GM12878 (cell line): ENCODE measurements at places on chromosomes 1 and 21.

GRCh38 chr1:179251675-179252074 is 22.2 kb upstream of the ABL2 start:
- no peaks in the 10 kb centered on the region for H3K4me1 ChIP-seq
- no peaks in the 10 kb centered on the region for H3K36me3 ChIP-seq
- DNase-seq = no peak
- no peaks in the 10 kb centered on the region for H3K27me3 ChIP-seq
- H3K27ac ChIP-seq = no peak overlapping the region

DNA sequence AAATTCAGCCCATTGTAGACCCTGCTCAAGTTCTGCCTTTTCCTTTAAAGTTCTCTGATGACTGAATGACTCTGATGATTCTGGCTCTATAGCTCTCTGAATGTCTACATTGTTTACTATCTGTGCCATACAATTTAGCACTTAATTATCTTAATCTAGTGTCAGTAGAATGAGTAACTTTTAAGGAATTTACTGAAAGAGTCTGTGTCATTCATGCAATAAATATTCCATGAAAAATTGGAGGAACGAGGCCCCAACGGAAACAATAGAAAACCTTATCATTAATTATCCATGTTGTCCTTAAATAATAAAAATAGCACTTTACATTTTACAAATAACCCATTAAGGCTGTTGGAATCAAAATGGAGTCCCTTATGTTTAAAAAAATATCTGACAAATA is 77.8 kb downstream of the SLC44A5 start:
- H3K36me3 ChIP-seq = no peaks in the 10 kb centered on the region
- H3K4me3 ChIP-seq = no peak overlapping the region
- H3K4me1 ChIP-seq = no peaks in the 10 kb centered on the region
- no peak for DNase-seq
- H3K27me3 ChIP-seq = no peaks in the 10 kb centered on the region
- H3K27ac ChIP-seq = no peak overlapping the region

- H3K4me1 ChIP-seq = peaks cover 16% of the 10 kb centered on the region
- H3K4me3 ChIP-seq = no peak overlapping the region
- H3K36me3 ChIP-seq = no peaks in the 10 kb centered on the region
- no peak overlapping the region for H3K27ac ChIP-seq
- no peak for DNase-seq
- H3K27me3 ChIP-seq = no peaks in the 10 kb centered on the region
Measured at GRCh38 chr1:45329445-45329844, 2.8 kb downstream of the HPDL start.

DNA sequence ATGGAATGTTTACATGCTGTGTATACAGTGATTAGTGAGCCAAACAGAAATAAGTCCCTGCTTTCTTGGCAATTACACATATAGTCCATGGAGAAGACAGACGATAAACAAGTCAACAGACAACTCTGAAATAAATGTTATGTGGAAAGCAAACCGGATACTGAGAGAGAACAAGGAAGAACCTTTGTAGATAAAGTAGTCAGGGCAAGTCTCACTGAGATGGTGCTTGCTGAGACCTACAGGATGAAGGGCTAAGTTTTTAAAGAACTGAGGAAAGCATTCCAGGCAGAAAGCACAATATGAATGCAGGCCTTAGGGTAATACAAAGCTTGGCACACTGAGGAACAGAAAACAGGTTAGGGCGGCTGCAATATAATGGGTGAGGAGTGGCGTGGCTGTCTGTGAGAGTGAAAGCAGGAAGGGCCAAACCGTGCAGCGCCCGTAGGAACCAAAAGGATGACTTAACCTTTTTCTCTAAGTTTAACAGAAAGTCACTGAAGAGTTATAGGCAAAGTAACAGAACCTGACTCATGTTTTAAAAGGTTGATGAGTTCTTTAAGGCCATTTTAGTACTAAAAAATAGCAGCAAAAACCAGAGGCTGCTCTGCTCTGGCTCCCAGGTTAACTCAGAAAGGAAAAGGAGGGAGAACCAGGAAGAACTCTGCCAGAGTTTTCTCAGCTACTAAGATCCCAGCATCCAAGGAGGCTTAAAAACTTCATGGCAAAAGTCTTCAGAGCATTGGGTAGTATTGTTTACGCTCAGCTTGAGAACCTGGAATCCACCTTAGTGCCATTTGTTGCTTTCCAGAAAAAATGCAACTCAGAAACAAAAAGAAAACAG is 8.7 kb upstream of the TTF2 start:
- peaks cover 13% of the 10 kb centered on the region for H3K4me1 ChIP-seq
- H3K4me3 ChIP-seq = peak overlapping the region; percentile 61; the same call in 1 of the 2 replicates
- no peaks in the 10 kb centered on the region for H3K36me3 ChIP-seq
- peak overlapping the region; percentile 89 for H3K27ac ChIP-seq
- no peaks in the 10 kb centered on the region for H3K27me3 ChIP-seq

DNA sequence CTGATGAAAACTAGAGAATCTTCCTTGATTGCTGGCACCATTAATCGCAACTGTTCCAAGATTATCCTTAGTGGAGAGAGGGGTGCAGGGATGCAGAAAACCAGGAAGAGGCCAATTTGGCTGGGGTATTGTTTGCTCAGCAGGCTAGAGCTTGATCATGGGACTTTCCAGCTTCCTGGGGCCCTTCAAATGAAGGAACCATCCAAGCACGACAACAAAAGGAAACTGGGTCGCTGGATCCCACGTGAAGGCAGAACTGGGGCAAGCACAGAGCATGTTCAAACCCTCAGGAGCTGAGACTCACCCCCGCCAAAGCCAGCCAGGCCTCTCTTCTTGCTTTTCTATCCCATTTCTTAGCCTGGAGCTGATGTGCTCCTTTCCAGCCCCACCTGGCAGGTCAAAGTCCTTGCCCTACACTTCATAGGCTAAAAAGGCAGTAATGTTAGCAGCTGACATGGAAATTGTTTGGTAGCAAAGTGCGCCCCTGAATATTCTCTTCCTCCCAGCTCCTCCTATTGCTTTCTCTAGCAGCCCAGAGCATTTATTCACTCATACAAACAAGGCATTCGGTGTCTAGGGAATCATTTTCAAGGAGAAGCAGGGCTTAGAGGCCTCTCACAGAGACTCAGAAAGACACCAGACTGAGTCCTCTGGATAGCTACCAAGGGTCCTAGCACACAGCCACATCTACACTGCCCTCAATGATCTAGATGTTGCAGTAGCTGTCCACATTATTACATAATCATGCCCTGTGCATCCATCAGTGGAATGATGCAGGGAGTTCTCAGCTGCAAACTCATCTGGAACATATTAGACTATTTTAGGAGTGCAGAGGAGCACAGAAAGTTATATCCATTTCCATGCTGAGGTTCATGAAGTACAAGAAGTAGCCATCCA is 11.5 kb downstream of the KCNA2 start:
- H3K4me1 ChIP-seq = peaks cover 10% of the 10 kb centered on the region
- H3K27ac ChIP-seq = no peak overlapping the region
- no peaks in the 10 kb centered on the region for H3K27me3 ChIP-seq
- no peak overlapping the region for H3K4me3 ChIP-seq
- DNase-seq = no peak

DNA sequence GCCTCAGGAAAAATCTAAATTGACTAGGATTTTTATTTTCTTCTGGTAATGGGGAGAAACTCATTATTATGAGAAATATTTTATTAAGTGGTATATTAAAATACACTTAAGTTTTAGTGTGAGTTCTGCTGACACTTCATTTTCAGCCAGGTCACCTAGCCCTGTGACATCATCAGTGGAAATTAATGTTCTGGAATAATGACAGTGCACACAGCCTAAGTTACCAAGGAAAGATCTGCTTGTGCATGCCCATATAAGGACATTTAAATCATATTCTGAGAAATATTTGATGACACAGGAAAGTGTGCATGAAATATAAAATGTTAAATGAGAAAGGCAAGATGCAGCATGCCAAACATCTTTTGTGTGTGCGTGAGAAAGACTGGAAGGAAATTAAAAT is 102.0 kb downstream of the KIF14 start:
- H3K4me3 ChIP-seq = no peak overlapping the region
- no peaks in the 10 kb centered on the region for H3K27me3 ChIP-seq
- H3K27ac ChIP-seq = no peak overlapping the region
- H3K4me1 ChIP-seq = no peaks in the 10 kb centered on the region

GRCh38 chr1:32028746-32029145 is 15.1 kb downstream of the KHDRBS1 start:
- peaks cover 14% of the 10 kb centered on the region for H3K4me1 ChIP-seq
- no peak for DNase-seq
- H3K27ac ChIP-seq = no peak overlapping the region
- no peak overlapping the region for H3K4me3 ChIP-seq
- no peaks in the 10 kb centered on the region for H3K27me3 ChIP-seq

GRCh38 chr1:225700889-225701465 is 48.1 kb upstream of the ENAH start:
- H3K4me1 ChIP-seq = no peaks in the 10 kb centered on the region
- H3K4me3 ChIP-seq = no peak overlapping the region
- no peaks in the 10 kb centered on the region; the same call in 1 of the 2 replicates for H3K27me3 ChIP-seq
- no peak for DNase-seq

DNA sequence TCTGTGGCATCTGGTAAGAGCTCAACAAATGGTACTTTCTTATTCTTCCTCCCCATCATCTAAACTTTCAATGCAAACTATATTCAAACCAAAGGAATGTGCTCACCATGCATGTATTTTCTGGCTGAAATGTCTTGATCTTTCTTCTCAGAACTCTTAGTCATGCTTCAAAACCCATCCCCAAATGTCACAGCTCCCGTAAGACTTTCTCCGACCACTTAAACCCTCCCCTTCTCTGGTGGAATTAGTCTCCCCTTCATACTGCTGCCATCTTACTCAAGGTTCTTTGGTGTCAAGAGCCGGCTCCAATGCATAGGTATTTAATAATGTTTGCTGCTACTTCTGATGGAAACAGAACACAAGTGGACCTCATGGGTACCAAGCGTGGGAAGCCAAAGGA is 538.1 kb downstream of the MATN1 start:
- H3K36me3 ChIP-seq = no peaks in the 10 kb centered on the region
- DNase-seq = no peak
- no peak overlapping the region for H3K4me3 ChIP-seq
- H3K27ac ChIP-seq = no peak overlapping the region
- no peaks in the 10 kb centered on the region for H3K4me1 ChIP-seq
- peaks cover 2% of the 10 kb centered on the region for H3K27me3 ChIP-seq

GRCh38 chr1:68958958-68959357 is 462.1 kb upstream of the DEPDC1 start:
- no peak overlapping the region for H3K4me3 ChIP-seq
- no peak for DNase-seq
- no peak overlapping the region for H3K27ac ChIP-seq
- no peaks in the 10 kb centered on the region for H3K27me3 ChIP-seq
- no peaks in the 10 kb centered on the region for H3K4me1 ChIP-seq
